ENCODE measurements at places on chromosomes 2 and 18.

GRCh38 chr2:26847655-26848335 is at the start of gene DPYSL5:
TSS of gene DPYSL5 (plus strand) at chr2:26848132. CDS start at chr2:26898500, 50,368 bp downstream.
- no peak for DNase-seq

GRCh38 chr2:59770651-59771050 is 782.8 kb downstream of the BCL11A start:
- no peak for DNase-seq

DNA sequence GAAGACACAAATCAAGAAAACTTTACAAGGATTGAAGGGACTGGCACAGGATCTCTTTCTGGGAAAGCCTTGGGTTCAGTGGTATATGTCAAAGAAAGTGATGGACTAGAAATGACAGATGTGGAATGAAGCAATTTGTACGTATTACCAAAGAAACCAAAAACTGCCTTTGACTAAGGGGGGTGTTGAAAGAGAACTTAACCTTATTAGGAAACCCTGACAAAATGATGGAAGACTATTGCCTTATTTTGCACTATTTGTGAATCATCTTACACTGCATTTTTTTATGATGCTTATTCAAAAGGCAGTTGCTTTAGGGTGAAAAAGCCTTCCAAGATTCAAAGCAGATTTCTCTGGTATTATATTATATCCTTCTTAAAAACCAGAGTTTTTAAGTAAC is 4.0 kb downstream of the TSGA10 start:
- DNase-seq = no peak

GRCh38 chr2:40352703-40353099 is 99.2 kb downstream of the SLC8A1 start:
- DNase-seq = no peak

DNA sequence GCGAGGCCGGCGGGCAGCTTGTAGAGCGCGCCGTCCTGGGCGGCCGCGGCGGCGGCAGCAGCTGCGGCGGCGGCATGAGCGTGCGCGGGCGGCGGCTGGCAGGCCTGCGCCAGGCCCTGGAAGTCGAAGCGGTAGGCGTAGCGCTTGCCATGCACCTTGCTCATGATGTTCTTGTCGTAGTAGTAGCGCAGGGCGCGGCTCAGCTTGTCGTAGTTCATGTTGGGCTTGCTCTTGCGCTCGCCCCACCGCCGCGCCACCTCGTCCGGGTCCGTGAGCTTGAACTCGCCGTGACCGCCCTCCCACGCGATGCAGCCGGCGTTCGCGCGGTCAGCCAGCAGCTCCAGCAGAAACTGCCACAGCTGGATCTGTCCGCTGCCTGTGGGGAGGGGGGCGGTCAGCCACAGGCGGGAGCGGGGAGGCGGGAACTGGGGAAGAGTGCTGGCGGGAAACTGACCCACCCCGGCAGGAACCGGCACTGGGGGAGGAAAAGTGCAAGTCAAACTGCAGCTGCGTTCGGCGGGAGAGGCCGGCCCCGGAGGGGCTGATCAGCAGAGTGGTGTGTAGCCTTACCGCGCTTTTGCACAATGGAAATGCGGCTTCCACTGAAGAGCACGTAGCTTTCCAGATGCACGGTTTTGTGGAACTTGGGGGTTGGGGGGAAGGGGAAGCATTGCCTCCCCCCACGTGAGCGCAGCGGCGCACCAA is 3.0 kb downstream of the FEV start:
- no peak for DNase-seq

- DNase-seq = no peak
Observed at GRCh38 chr2:96636551-96637171, 1.5 kb downstream of the KANSL3 start.

All from activated CD4-positive, alpha-beta T cell treated with anti-CD3 and anti-CD28 coated beads for 24 hours (primary cell).